CMK (cell line): ENCODE measurements at places on chromosomes 13 and 19.

- no peak for DNase-seq
Observed at GRCh38 chr13:23979361-23980159, 82.3 kb upstream of the C1QTNF9B start.

DNA sequence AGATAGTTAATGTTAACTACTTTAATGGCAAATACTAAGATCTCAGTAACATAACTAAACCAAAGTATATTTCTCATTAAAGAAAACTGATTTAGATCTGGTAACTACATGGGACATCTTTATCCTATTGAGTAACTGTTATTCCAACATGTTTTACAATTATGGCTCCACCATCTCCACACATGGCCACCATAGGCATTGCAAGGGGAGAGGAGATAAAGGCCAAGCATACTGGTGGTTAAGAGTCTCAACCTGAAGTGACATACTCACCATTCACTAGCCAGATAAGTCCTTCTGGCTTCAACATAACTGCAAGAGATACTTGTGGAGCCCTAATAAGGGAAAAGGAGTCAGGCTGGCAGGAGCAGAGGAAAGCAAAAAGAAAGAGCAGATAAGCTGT lies 1586.4 kb upstream of the SPRY2 start:
- no peak for DNase-seq

- DNase-seq: no peak
Observed at GRCh38 chr19:17070912-17071311, 4.3 kb downstream of the HAUS8 start.

GRCh38 chr19:37413313-37414084 lies 42.6 kb downstream of the ZNF527 start:
- no peak for DNase-seq

- DNase-seq: no peak
Observed at GRCh38 chr13:80560609-80561008, 219.7 kb upstream of the SPRY2 start.

DNA sequence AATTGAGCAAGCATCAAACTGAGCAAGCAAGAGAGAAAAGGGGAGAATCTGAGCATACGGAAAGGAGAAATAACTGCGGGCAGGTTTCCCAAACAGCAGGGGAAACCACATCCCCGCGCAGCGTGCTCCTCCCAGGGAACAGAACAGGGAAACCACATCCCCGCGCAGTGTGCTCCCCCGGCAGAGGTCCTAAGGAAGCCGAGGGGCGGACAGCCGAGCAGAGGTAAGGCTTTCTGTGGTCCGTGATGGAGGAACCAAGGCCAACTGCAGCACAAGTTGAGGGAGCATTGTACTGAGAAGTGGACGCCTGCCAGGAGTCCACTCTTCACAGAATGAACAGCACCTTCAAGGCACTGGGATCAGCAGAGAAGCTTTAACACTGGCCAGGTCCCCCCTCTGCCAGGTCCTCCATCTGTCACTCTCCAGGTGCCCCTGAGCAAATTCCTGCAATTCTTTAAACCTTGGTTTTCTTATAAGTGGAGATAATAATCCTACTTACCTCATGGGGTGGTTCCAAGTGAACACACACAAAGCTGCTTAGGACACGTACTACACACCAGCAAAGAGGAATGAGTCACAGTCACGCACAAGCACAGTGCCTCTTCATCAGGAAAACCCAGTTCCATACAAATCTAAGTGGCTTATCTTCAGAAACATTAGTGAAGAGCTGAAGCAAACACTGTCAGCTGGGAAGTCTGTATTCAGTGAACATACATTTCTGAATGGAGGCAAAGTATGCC lies 23.0 kb upstream of the LAMP1 start:
- no peak for DNase-seq

DNA sequence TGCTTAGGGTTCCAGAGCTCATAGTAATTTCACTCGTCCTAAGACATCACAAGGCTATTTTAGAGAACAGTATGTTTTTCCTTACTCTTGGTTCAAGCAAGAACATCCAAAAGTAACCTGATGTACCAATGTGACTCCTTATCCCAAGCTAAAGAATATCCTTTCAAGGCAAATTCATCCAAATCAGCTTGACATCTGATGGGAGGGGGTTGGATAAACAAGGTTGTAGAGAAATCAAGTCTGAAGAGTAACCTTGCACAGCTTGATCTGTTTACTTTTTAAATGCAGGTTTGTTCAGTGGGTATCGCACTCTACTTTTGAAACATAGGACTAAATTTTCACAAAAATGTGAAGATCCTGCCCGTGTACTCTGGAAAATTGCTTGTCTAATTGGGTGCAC lies 201.2 kb downstream of the GGACT start:
- DNase-seq: no peak

GRCh38 chr13:76874479-76874878 lies 11.7 kb downstream of the KCTD12 start:
- DNase-seq: no peak

GRCh38 chr19:11964496-11964857 lies 363 bp upstream of the ZNF763 start:
- no peak for DNase-seq

GRCh38 chr13:92315265-92315664 lies 911.3 kb upstream of the GPC6 start:
- DNase-seq: no peak

DNA sequence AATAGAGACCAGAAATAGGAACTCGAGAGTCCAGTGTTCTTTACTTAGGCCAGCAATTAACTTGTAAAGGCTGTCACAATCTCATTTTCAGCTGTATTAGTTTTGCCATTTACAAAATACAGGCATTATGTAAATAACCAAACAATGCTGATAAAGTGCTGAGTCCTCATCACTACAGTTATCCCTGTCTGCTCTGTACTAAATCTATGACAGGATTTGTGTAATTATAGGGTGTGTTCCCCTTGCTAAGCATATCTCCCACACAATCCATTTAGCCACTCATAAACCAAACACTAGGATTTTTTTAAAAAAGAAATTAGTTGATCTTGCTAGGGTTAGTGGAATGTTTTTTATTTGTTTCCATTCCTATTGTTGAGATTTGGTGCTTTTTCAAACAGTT lies 23.2 kb downstream of the PDX1 start:
- DNase-seq: no peak

DNA sequence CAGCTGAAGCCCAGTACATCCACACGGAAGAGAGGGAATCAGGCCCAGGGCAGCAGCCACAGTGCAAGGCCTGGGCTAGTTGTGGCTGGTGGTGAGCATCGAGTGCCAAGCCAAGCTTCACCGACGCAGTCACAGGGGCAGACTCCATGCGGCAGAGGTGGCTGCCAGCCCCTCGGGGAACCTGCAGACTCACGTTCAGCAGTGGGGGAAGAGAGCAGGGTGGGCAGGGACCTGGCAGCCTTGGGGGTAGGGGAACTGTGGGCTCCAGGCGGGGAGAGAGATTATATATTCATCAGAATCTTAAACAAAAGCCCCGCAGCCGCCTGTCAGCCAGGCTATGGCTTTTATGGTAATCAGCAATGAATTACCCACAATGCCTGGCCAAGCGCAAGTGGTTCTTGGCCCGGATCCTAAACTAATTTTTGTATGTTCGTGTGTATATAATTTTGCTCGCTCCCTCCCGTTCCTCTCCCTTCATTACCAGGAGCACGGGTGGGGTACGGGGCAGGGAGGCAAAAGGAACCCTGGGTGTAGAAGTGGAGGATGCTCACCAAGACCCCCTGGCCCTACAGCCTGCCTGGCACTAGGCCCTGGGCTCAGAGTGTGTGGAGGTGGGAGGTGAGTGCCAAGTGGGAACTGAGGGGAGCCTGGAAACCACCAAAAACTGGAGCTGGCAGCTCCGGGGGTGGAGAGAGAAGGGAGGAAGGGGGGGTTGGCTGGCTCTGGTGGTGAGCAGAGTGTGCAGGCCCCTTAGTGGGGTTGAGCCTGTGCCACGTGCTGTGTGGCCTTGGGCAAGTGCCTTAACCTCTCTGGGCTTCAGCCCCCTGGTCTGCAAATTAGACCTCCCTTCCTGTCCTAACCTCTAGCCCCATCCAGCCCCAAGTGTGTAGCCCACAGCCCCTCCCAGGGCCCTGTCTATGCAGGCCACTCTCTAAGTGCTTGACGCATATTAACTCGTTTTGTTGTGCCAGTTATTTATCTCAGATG lies 31.9 kb downstream of the PTPRS start:
- no peak for DNase-seq

GRCh38 chr19:40603071-40603388 lies 1.9 kb downstream of the LTBP4 start:
- no peak for DNase-seq

DNA sequence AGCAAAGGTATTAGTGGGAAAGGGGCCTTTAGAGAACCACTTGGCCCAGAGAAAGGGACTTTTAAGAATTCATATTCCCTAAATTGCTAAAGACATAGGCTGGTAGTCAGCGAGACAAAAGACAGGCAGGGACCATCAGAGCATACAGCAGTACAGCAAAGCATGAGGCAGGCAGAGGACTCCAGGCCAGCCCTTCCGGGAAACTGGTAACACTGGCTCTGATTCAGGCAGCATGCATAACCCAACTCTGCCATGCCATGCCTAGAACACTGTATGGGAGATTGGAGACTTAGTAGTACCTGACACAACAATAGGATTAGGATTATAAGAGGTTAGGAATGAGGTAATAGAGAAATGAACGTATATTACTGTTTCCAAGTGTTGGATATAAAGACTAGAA lies 34.9 kb downstream of the CAB39L start:
- DNase-seq: no peak

GRCh38 chr19:55704494-55705245 lies 29.6 kb downstream of the EPN1 start:
- no peak for DNase-seq

- DNase-seq: no peak
Observed at GRCh38 chr13:92126399-92126798, 728.0 kb downstream of the GPC5 start.

GRCh38 chr13:97901716-97902115 lies 51.8 kb upstream of the IPO5 start:
- no peak for DNase-seq

GRCh38 chr13:19172647-19173030 lies 9.0 kb downstream of the TUBA3C start:
- DNase-seq: no peak

DNA sequence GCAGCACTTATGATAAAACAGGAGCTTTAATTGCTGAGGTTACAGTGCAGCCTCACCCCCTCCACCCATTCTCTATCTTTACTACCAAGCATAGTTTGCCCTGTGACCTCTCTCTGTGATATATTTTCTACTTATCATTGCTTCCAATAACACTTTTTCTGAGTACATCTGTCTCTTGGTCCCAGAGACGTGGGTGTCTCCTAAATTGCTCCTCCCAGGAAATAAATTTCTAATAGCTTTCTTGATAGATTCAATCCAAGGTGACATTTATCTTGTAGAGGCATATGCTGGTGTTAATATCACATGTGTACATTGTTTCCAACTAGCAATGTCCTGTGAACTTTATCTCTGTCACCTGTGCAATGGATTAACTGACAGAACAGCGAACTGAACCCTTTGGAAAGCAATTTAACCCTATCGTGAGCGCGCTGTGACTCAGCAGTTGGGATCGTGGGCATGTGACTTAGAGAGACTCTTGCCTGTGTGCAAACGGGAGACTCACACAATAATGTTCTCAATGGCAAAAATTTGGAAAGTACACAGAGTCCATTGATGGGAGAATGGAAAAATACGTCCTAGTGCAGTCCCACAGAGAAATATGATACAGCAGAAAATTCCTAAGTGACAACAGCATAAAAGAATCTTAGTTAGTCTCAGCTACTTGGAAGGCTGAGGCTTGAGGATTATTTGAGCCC lies 7.0 kb upstream of the MAP2K2 start:
- no peak for DNase-seq

GRCh38 chr13:46378411-46378810 lies 8.6 kb downstream of the RUBCNL start:
- DNase-seq: no peak

DNA sequence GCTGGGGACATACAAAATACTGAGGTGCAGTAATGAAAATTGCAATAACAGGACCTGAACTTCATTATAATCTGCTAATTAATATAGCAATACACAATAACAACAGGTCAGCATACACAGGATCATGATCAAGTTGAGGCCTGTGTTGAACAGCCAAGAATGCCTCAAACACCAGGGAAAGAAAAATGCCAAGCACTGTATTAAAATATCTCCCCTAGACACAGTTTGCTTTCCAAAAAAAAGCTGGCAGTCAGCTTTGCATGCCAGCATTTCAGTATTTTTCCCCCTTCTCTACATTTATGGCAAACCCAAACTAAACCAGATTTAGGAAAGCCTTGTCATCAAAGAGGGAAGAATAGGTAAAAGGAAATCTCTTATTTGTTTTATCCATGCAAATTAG lies 226.9 kb downstream of the LHFPL6 start:
- DNase-seq: no peak

DNA sequence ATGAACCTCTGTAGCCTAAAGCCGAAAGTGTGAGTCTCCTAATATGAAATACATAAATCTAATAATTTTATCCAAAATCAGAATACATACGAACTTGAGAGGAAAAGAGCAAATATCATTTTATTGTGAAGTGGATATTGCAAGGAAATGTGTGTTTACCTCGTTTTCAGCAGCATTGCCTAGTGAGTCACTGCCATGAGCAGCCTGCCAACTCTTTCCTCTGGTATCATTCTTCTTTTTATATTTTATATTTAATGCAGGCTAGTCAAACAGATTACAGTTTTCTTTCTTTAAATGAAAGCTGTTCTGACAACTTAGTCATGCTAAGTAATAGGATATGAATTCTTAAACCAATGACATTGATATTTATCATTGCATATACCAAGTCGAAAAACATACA lies 44.2 kb downstream of the EDNRB start:
- no peak for DNase-seq

GRCh38 chr13:38970380-38971051 lies 20.1 kb downstream of the STOML3 start:
- no peak for DNase-seq

- DNase-seq: no peak
Observed at GRCh38 chr13:74871369-74872070, 610.4 kb downstream of the TBC1D4 start.

DNA sequence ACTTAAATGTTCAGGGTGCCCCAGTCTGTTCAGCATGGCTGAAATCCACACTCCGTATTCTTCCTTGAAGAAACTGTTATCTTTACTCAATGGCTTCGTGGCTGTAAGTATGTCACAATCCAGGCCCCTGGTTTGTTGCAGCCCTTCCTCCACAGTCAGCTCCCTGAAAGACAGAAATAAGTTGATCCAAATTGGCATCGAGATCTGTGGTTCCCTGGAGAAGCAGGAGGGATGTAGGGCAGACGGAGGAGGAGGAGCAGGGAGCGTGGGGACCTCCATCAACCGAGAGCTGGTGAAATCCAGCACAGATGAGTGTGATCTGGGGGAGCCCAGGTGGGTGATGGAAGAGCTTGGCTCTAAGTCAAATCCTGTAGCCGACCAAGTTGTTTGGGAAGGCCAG lies 304 bp downstream of the TSPAN16 start:
- no peak for DNase-seq

- no peak for DNase-seq
Observed at GRCh38 chr13:75812751-75813181, 176.6 kb downstream of the LMO7 start.
